ENCODE measurements at places on chromosomes 12 and 14. TPM values are rescaled to one million over a fixed set of nuclear protein-coding genes. Genes with fewer than 3 reads are reported as not detected.
A peak's percentile ranks its signal among the peaks of the same experiment; 100 is the strongest.

DNA sequence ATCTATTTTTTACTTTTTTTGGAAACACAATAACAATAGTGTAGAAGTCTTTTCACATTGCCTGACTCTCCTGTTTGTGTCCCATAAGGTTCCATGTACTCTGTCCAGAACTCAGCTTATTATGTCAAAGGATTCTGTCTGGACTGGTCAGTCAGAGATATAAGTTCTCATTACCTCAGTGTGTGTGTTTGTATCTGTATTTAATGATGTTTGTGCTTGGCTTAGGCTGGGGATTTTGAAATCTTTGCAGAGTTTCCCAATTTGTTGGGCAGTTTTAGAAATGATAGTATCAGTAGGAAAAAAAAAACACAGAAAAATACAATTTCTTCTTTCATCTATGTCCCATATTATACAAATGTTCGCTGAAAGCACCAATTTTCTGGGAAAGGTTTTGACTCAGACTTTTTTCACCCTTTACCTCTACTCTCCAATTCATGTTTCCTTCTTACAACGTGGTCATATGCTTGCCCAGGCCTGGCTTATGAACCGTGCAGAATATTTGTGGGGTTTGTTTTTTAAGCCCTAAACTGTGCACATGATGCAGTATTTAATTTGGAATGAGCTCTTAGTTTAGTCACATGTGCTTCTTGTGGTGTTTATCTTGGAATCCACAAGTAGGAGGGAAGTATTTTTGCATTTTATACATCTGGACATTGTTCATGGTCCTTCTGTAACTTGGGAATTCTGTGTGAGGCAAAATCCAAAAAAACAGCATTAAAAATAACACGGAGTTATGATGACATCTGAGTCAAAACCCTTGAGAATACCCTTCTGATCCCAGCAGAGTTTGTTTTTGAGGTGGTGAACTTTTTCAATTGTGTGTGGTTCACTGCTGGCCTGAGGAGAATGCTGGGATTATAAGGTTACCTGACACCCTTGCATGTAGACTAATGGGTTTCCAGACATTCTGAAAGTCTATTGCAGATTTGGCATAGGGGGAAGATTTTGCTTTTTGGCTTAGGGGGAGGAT lies 121.2 kb downstream of the RAD51B start:
- DNase-seq: no peak

DNA sequence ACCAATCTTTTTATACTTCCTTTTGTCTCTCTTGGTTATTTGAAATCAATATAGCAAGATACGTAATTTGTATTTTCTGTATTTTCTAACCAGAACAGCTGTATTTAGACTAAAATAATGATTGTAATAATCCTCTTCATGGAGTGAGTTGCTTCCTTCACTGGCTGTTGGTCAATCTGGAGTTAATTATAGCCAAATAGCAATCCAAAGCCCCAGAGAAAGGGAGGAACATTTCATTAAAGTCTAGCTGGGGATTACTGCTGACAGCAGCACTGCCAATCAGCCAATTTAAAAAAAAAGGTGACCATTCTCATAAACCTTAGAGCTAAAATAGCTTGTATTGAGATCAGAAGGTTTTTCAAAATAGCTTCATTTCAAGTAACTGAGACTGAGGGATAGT lies 118.0 kb downstream of the TRHDE start:
- DNase-seq: no peak

GRCh38 chr14:61876362-61877034 lies 114.3 kb downstream of the SNAPC1 start:
- DNase-seq: no peak

GRCh38 chr14:66459603-66460002 lies 26.6 kb upstream of the CCDC196 start:
- no peak for DNase-seq

DNA sequence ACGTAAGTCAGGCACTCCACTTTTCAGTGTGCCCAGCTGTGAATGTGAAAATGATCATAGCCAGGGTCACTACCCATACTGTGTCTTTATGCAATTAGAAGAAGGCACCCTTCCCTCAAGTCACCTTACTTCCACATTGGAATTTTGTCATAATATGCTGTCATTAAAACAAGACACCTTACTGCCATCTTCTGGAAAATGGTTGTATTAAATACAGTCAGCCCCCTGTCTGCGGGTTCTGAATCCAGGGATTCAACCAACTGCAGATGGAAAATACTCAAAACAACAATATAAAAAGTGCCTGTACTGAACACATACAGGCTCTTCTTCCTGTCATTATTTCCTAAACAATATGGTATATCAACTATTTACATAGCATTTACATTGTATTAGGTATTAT lies 70.2 kb upstream of the TBX5 start:
- DNase-seq: no peak

GRCh38 chr12:122244565-122245371 lies 18.9 kb upstream of the DIABLO start:
- no peak for DNase-seq

DNA sequence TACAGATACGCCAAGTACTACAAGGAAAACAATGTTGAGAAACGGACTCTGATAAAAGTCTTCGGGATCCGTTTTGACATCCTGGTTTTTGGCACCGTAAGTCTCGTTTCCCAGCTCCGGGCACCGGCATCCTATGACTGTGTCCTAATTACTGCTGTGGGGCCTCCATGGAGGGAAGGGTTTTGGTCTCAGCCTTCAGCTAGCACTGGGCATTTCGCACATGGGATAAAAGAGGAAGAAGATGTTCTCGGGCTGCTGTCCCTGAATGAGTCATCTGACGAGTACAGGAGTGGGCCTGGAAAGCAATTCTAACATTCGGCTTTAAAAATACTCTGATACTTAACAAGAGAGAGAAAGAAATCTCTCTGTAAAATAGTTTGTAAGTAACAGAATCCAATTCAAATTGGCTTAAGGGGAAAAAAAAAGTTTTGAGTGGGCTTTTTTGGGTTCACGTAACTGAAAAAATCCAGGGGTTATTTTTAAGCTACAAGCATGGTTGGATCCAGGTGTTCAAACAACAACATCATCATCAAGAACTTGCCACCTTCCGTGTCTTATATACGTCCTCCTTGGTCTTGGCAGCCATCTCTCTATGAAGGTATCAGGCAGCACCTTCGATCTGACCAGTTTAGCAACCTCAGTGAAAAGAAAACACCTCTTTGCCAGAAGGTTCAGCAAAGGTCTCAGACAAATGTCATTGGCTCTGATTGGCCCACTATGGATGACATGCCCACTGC lies 34.4 kb upstream of the P2RX4 start:
- no peak for DNase-seq

- no peak for DNase-seq
Observed at GRCh38 chr12:104596898-104597843, 140.4 kb downstream of the CHST11 start.

DNA sequence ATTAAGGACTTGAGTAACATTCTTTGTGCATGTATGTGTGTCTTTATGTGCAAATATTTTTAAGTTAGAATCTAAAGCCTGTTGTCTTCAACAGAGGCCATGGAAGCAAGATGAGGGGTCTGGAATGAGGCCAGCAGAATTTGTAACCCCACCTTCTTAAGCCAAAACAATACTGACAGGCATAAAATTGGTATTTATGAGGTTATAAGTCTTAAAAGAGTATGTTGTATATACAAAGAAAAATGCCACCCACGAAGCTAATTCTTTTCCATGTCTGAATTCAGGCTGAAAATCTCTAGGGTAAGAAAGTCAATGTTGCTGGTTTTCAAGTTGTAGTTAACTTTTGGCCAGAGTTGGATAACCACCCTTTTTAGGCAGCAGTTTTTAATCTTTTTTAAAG lies 86.2 kb upstream of the TMTC1 start:
- DNase-seq: no peak

GRCh38 chr12:109720152-109720856 lies 6.7 kb downstream of the FAM222A start:
- no peak for DNase-seq

- DNase-seq: no peak
Observed at GRCh38 chr12:47841501-47841900, 21.8 kb upstream of the HDAC7 start.

- DNase-seq: peak; percentile 46
Observed at GRCh38 chr14:64983439-64984310, 3.0 kb upstream of the FNTB start.

DNA sequence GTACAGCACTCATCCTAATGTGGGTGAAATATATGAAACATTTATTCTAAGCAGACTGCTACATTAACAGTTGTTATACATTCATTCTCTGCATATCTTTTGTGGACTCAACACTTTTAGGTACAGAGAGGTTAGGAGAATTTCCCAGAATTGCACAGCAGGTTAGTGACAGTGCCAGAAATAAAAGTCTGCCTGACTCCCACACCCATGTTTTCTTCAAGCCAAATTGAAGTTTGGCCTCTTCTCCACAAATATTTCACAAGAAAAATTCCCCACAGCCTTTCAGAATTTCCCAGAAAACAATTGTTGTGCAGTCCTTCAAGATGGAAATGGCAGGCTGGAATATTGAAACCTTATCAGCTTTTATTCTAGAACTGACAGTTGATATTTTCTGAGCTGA lies 464.8 kb downstream of the RAD51B start:
- no peak for DNase-seq

DNA sequence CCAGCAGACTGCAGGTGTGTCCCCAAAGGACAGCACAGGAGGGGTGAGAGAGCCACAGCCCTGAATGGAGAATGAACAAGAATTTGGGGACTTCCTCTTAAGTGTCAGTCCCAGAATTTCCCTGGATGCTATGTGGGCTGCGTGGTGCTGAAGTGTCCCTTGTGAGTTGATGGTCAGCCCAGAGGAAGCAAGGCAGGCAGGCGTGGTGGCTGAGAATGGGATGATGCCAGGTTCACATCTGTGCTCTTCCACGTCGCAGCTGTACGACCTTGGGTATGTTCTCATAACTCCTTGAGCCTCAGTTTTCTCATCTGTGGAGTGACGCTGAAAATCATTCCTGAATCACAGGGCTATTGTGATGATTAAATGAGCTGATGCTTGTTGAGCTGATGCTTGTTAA lies 62.1 kb upstream of the GPATCH2L start:
- DNase-seq: no peak

- DNase-seq: no peak
Observed at GRCh38 chr12:56336361-56337167, 2.1 kb upstream of the IL23A start.

DNA sequence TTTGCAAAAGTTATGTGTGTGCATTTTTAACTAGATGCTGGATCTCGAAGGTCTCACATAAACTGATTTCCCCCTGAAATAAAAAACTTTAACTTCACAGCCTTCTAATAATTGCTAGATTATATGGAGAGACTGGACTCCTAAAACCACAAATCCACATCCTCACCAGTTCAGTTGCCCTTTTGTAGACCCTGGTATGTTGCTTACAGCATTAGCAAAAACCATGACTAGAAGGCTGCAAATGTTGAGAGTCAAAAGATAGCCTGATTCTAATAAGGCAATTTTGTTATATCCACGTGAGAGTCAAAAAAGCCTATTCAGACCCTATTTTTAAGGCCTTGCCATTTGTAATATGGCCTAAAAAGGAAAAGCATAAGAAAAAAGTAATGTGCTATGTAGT lies 37.4 kb downstream of the RASSF8 start:
- no peak for DNase-seq

GRCh38 chr12:100414739-100415138 lies 57.9 kb downstream of the SLC17A8 start:
- DNase-seq: no peak

- no peak for DNase-seq
Observed at GRCh38 chr12:79186506-79186905, 321.9 kb downstream of the SYT1 start.

GRCh38 chr12:65800937-65801336 lies 23.3 kb upstream of the HMGA2 start:
- DNase-seq: no peak

- DNase-seq: no peak
Observed at GRCh38 chr12:52984136-52984535, 22.1 kb upstream of the EIF4B start.

DNA sequence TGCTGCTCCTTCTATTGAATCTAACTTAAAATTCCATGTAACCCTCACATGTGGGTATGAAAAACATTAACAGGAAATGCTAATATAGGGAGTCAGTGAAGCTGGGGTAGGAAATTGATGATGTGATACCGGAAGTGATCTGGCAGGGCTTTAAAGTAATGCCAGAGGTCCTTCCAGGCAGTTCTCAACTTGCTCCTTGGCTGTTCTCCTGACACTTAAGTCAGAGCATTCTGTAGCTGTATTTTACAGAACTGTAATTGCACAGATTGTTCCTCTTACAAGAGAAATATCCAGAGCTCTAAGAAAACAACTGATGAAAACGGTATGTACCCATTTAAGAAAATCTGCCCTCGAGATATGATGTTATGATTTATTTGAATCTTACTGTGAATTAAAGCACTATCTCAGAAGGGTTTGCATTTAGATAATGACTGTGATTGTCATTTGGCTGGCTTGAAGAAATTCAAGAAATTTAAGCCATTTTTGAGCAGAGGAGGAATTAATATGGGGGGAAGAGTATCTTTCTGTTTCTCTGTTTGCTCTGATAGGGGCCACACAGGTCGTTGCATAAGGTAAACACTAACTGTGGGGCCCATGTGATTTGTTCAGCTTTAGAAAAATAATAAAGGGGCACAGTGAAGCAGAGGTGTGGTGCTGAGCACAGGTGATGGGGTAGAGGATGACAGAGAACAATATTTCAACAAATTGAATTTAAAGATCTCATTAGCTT lies 88.4 kb downstream of the BBS10 start:
- no peak for DNase-seq

DNA sequence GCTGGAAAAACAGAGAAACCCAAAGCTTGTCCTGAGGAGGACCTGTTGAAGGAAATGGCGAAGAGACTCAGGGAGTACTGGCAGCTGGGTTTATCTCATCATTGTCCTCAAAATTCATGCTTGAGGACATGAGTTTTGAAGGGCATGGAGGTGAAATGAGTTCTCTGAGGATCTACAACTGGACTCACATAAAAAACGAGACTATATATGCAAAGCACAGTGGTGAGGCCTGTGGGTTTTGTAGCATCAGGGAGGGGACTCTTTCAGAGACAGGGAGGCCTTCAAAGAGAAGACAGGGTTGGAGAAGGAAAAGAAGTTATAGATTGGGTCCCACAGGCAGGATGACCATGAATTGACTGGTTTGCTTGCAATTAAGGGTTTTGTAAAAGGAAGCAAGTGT lies 71.3 kb upstream of the SCN8A start:
- DNase-seq: no peak

- peak; percentile 87 for DNase-seq
Observed at GRCh38 chr12:56593909-56594621, 36.1 kb downstream of the BAZ2A start.

The TEDC1 gene
- total RNA-seq: 8.4 TPM

The RDH11 gene
- 55.2 TPM for total RNA-seq

The RNASE1 gene
- total RNA-seq: not detected

The TPH2 gene
- total RNA-seq: not detected

The GLT1D1 gene
- 0.11 TPM for total RNA-seq

The HVCN1 gene
- total RNA-seq: 0.94 TPM

The NOPCHAP1 gene
- total RNA-seq: 16.1 TPM

The ARPC3 gene
- 221 TPM for total RNA-seq

The GSG1 gene
- total RNA-seq: not detected

The PARP11 gene
- 6.7 TPM for total RNA-seq

The RHNO1 gene
- total RNA-seq: 24.5 TPM

The OR4E2 gene
- total RNA-seq: not detected

Data from osteocyte (in vitro differentiated cells).